WTC11 (cell line): ENCODE measurements at places on chromosomes 3 and 15.

DNA sequence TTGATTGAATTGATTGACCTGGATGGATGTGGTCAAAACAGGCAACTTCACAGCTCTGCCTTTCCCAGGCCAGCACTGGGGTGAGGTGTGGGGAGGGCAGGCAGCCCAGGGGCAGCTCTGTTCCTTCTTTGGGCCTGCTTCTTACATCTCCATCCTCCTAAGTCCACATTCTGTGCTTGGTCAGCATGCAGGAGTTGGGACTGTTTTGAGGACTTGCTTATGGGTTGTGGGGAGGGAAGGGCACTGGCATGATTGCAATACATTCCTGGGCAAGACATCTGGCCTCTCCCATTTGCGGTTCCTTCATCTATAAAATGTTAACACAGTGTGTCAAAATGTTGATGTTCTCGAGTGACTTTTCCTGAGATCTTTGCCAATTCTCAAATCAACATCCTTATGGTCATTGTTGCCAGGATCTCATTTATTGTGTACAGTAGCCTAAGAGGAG lies 84.1 kb downstream of the ST6GAL1 start:
- no peaks in the 10 kb centered on the region for H3K27me3 ChIP-seq
- peaks cover 23% of the 10 kb centered on the region for H3K36me3 ChIP-seq
- no peak overlapping the region for H3K4me3 ChIP-seq
- H3K4me1 ChIP-seq, result peaks cover 21% of the 10 kb centered on the region
- 0 out of 2 replicates have a peak overlapping the region, but pooled peaks have one; percentile 17 for H3K27ac ChIP-seq

GRCh38 chr3:154684021-154684420 lies 254.0 kb upstream of the GPR149 start:
- H3K36me3 ChIP-seq, result no peaks in the 10 kb centered on the region
- no peak overlapping the region for H3K4me3 ChIP-seq
- no peaks in the 10 kb centered on the region for H3K27me3 ChIP-seq
- peak; percentile 68 for DNase-seq

DNA sequence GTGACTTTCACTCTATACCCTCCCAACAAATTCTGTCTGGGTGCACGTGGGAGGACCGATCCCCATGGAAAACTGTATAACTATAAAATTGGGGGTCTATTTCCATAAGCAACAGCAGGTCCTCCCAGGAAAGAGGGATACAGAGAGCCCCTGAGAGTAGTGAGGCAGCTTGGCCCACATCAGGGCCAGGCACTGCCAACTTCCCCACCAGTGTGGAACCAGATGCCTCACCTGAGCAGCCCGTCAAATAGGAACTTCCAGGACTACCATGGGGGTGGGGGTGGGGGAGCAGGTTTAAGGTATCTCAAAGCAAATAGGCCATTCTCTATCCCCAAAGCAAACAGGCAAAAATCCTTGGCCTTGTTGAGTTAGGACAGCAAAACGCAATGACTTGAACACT lies 33.3 kb upstream of the DUSP7 start:
- no peaks in the 10 kb centered on the region for H3K27me3 ChIP-seq
- H3K4me3 ChIP-seq, result no peak overlapping the region
- H3K36me3 ChIP-seq, result peaks cover 8% of the 10 kb centered on the region; the same call in 1 of the 2 replicates
- H3K27ac ChIP-seq, result no peak overlapping the region

DNA sequence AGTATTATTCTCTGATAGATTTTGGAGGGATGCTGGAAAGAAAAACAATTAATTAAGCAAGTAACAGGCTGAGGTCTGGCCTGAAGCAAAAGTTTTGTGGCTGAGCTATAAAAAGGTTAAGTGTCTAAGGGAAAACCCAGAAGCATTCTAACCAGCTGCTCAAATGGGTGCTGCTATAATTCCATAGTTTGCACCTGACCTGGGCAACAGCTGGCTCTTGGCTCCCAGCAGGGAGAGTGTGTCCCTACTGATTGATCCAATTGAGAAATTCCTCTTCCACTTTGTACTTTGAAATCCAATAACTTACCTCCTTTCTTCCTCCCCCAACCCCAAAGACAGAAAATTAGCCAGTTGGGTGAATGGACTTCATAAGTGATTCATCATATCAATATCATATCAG lies 27.7 kb upstream of the SMAD3 start:
- no peak overlapping the region for H3K4me3 ChIP-seq
- H3K27me3 ChIP-seq, result peaks cover 14% of the 10 kb centered on the region
- H3K27ac ChIP-seq, result no peak overlapping the region
- DNase-seq, result no peak
- peaks cover 30% of the 10 kb centered on the region for H3K4me1 ChIP-seq

GRCh38 chr3:14203521-14204079 lies 25.0 kb downstream of the LSM3 start:
- H3K4me3 ChIP-seq, result no peak overlapping the region
- H3K27me3 ChIP-seq, result no peaks in the 10 kb centered on the region
- peaks cover 7% of the 10 kb centered on the region for H3K36me3 ChIP-seq
- H3K4me1 ChIP-seq, result peaks cover 5% of the 10 kb centered on the region; the same call in 1 of the 2 replicates

GRCh38 chr15:67011617-67012005 lies 53.8 kb upstream of the SMAD3 start:
- DNase-seq, result no peak
- peaks cover 47% of the 10 kb centered on the region for H3K4me1 ChIP-seq
- no peaks in the 10 kb centered on the region for H3K36me3 ChIP-seq

DNA sequence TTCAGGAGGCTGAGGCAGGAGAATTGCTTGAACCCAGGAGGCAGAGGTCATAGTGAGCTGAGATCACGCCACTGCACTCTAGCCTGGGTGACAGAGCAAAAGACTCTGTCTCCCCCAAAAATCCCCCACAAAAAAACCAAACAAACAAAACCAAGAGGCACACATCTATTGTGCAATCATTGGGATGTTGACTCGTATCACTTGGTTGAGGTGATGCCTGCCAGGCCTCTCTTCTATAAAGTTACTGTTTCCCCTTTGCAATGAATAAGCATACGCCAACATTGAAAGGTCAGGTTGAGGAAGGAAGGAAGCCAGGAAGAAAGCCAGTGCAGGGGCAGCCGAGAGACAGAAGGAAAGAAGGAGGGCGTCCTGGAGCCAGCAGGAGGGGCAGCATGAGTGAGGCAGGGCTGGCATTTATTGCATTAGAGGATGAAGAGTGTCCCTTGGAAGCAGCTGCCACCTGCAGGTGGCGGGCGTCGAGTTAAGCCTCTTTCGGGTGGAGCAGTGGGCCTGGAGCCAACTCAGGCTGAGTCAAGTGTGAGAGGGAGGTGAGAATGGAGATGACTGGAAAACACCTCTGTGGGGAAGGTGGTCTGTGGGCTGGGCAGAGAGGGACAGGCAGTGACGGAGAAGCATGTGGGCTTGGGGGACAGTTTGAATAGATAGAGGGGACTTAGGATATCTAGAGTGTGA lies 8.3 kb upstream of the CSPG4 start:
- H3K4me3 ChIP-seq, result no peak overlapping the region
- no peaks in the 10 kb centered on the region; the same call in 1 of the 2 replicates for H3K4me1 ChIP-seq
- H3K27me3 ChIP-seq, result peaks cover 37% of the 10 kb centered on the region
- H3K36me3 ChIP-seq, result no peaks in the 10 kb centered on the region
- no peak overlapping the region for H3K27ac ChIP-seq
